ENCODE measurements at places on chromosomes 4 and X.
A peak's percentile ranks its signal among the peaks of the same experiment; 100 is the strongest.

DNA sequence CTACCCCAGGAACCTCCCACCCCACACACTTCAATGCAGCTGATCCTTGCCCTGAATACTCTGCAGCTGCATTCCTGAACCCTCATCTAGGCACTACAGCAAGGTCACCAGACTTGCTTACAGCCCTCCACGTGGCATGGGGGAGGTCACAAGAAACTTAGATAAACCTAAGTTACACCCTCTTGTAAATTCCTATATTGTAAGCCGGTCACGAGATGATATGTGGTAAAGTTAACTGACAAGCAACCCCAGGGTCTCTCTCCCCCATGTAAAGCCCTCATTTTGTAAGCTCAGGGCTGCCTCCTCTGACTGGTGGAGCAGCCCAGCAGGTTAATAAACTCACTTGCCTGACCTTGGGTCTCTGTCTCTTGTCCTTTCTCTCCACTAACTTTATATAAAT lies 570.7 kb downstream of the PCDH7 start:
- no peak for DNase-seq

- peak; percentile 47 for DNase-seq
Measured at GRCh38 chr4:101348995-101349800, 1.9 kb upstream of the PPP3CA start.

GRCh38 chr4:186348433-186348832 lies 82.4 kb downstream of the F11 start:
- DNase-seq = no peak

GRCh38 chr4:77193511-77194102 lies 36.6 kb downstream of the CCNG2 start:
- DNase-seq = no peak

GRCh38 chr4:106704253-106704870 lies 331.8 kb downstream of the DKK2 start:
- DNase-seq = no peak

- no peak for DNase-seq
Measured at GRCh38 chr4:168694667-168695066, 197.8 kb downstream of the PALLD start.

DNA sequence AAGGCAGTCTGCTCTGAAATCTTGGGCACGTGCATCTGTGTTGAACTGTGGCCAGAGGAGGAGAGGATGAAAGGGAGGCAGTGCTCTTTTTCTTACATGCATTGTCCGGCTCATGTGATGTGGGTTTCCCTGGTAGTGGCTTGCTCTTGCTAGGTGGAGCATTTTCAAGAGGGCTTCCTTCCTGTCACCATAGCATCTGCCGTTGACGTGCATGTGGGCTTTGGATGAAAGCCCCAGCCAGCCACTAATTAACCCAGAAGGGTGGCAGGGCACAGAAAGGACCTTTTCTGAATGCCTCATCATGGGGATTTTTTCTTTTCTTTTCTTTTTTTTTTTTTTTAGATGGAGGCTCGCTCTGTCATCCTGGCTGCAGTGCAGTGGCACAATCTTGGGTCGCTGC lies 121.3 kb downstream of the GPR143 start:
- no peak for DNase-seq

DNA sequence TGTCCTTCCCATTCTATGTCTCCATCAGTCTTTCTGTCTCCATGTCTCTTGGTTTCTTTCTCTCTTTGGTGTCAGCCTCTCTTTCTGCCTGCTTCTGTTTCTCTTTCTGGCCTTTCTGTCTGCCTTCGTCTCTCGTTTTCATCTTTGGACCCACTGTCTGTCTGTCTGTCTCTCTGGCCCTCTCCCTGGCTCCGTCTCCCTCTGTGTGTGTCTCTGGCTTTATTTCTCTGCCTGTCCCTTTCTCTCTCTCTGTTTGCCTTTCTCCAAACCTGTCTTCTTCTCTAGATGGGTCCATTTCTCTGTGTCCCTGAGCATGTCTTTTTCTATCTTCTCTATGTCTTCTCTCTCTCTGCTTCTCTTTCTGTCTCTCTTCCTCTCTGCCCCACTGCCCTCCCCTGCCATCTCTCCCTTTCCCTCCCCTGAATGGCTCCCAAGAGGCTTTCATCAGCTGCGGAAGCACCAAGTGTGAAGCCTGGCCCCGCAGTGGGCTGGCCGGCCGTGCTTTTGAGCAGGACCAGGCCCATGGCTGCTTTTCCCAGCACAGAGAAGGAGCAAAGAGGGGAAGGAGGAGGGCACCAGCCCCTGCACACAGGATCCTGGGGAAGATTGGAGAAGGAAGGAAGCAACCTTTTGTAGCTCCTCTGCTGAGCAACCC lies 57.4 kb downstream of the PJA1 start:
- DNase-seq = no peak

GRCh38 chr4:185002784-185003183 lies 15.5 kb upstream of the HELT start:
- no peak for DNase-seq

DNA sequence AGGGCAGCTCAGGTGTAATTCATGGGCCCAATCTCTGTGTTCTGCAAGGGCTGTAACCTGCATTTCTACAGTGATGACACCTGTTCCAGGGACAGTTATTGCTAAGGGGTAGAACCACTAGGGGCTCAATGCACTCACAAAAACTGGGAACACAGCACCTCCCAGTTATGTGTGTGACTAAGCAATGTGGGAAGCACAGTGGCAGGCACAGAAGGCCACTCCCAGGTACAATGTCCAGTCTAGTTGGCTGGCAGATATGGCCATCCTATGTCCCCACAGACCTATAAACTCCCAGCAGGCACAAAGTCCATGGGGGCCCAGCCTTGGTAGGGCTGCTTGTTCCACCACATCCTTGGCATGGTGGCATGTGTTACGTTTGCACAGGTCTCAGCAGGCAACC lies 25.7 kb downstream of the CXCL13 start:
- DNase-seq = no peak

DNA sequence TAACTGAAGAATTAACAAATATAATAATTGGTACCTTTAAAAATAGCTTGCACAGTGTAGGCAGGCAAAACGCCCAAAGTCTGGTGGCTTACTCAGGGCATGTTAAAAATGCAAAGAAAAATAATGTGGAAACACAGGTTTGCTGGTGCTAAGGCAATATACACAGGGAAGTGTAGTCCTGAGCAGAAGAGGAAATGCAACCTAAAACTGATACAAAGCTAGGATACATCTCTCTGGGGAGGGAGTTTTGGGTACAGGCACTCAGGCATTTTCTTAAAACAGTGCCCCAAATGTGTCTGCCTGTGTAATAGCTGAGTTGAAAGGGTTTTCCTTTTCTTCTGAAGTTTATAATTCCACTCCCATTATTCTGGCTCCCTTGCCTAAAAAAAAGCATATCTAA lies 47.4 kb downstream of the TMPRSS11E start:
- no peak for DNase-seq

DNA sequence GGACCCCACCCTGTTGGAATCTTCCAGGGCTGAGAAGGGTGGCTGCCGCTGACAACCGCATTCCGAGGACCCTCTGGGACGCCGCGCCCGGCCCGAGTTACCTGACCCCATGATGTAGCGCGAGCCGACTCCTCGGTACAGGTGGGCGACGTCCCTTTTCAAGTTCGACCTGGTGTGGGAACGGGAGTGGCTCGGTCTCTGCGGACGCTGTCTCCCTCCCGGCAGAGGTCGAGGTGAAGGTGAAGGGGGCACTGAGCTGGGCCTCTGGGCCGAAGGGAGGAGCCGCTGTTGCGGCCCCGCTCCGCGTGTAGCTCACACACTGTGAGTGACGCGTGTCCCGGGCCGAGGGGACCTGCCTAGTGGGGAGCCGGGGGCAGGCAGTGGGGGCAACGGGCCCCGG lies 4.5 kb downstream of the GTPBP6 start:
- DNase-seq = no peak

- DNase-seq = no peak
Measured at GRCh38 chr4:27115221-27115620, 254.6 kb downstream of the STIM2 start.

DNA sequence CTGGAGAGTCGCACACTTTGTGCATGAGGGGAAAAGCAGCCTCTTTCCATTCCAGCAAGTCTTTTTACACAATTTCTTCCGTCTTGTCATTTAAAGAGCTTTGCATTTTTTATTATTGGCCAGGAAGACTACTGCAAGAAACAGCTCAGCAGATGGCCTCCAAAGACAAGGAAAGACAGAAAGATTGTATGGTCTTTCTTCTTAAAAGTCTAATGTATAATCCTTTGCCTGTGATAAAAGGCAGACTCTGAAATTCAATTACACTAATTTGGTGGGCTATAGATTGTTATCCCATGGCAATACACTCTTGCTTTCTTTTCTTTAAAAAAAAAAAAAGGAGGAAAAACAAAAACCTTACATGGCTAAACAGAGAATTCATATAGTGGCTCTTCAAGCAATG lies 5.9 kb downstream of the CAPN6 start:
- DNase-seq = no peak

DNA sequence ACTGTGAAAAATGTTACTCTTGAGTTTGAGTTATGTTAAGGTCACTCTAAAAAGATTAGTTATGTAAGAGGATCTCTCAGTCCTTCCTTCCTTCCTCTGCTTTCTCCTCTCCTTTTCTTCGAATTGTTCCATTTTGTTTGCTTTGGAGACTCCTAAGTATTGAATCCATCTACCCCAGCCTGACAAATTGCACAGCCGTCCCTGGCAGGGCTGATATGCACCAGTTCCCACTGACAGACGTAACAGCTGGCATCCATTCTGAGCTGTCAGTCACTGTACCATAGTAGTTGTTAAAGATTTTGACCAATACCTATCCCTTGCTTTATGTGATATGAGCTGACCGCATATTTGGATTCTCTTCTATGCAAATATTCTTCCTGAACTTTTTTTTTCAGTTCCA lies 210.7 kb upstream of the IGFBP7 start:
- DNase-seq = no peak

DNA sequence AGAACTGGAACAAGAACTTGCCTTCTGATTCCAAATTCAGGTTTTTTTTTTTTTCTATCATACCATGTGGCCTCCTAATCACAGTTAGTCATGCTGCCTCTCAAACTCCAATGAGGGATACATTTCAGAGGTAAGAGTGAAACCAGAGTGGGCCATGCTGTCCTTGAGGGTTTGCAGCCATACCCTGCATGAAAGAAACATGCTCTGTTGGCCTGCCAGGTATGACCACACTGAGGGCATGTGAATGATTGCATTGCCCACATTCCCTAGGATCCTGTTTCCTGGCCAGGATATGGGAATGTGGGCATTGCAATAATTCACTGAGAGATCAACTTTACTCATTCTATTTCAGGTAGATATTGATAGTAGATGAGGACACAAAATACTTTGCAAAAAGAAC lies 56.4 kb upstream of the DDIT4L start:
- DNase-seq = no peak

GRCh38 chr4:117084866-117085701 lies at the start of gene TRAM1L1:
Gene TRAM1L1, minus strand, starts transcription at chr4:117085576. Its CDS starts 183 bp downstream, at chr4:117085393.
- peak; percentile 22 for DNase-seq
